ENCODE measurements at places on chromosomes 1 and 21.

DNA sequence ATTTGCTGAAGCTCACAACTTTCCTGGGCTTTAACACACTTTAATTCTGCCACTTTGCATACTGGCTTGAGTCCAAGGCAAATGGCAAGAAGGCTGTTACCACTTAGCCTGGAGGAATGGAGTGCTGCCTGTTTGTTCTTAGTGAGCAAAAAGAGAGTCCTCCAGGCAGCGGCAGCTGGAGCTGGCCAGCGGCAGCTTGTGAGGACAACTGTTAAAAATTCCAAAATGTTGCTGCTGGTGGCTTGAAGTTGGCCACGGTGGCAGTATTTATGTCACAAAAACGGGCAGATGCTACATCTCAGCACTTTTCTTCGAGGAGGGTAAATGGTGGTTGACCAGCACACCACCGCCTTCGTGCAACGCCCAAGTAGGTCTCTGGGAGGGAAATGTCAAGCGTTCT lies 27.3 kb downstream of the STPG1 start:
- DNase-seq, result no peak

GRCh38 chr1:91591175-91591974 lies 90.7 kb downstream of the CDC7 start:
- no peak for DNase-seq

DNA sequence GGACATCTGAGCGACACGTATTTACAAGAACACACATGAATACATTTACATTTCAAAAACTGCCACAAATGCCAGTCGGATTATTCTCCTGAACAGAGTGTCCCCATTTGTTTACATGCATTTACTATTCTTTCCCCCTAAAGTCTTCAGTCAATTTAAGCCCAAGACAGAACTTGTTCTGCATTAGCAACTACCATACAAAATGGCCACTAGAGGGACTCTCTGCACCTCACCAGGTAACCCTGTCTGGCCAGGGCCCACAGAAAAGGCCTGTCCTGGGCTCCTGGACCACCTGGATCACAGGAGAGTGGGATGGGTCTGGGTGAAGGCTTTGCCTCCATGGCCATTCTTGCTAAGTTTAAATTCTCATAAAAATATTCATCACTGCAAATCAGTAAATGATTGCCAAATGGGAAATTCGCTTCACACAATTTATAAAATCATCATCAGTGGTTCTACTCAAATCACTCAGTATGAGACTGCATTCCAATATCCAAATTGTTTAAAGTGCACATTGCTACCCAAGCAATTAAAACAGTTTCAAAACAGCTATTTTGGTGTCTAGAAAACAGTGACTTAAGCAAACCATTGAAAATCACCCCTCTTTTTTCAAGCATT lies 12.5 kb upstream of the GUCA2A start:
- no peak for DNase-seq

DNA sequence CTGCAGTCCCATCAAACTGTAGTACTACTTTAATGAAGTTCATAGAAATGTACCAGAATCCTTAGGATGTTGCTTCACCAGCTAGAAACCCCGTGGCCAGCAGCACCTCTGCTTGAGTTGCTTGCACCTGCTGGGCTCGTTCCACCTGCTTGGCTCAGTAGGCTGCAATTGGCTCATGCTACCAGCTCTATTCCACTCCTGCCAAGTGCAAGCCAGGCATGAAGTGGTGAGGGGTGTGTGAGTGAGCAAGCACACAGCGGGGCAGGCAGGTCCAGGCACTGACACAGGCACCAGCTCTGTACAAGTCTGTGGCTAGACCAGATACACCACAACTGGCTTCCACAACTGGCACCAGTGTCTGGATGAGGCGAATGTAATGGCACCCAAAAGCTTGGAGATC lies 209.9 kb downstream of the AMY1C start:
- DNase-seq, result no peak

DNA sequence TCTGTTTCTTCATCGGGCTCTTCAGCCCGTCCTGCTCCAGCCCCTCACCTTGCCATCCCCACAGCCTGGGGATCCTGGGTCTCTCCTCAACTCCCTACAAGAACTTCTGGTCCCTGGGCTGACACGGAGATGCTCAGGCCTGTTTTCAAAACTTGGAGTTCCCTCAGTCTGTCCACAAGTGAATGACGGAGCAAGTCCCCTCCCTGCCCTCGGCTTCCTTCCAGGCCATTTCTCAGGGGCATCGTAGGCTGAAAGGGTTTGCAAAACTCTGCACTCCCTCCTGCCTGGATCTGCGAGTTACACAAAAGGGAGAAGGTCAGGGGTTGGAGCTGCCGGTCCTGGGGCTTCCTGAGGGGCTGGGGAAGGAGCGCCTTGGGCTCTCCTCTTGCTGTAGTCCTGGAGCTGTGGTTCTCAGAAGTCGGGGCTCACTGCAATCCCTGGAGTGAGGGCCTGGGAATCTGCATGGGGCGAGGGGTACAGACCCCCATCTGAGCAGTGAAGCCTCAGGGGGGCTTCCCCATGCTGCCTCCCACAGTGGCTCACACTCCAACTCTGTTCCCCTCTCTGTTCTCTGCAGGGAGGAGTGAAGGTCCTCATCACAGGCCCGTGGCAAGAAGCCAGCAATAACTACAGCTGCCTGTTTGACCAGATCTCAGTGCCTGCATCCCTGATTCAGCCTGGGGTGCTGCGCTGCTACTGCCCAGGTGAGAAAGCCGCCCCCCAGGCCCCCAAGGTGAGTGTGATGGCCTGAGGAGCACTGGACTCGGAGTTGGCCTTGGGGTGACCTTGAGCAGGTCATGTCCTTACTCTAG lies 100.6 kb upstream of the VAMP3 start:
- no peak for DNase-seq

- DNase-seq, result no peak
Measured at GRCh38 chr1:92752719-92753118, 32.2 kb downstream of the EVI5 start.

DNA sequence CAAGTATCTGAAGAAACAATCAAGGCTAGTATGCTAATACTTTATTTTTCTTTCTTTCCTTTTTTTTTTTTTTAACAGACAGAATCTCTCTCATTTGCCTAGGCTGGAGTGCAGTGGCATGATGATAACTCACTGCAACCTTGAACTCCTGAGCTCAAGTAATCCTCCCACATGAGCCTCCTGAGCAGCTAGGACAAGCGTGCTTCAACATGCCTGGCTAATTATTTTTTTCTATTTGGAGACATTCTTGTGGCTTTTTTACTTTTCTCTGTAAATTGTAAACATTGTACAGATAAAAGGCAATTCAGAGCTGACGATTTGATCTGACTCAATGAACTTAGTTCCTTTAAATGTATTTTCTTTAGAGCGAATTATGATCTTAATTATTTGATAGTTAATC lies 41.4 kb downstream of the CCDC18 start:
- DNase-seq, result no peak

- no peak for DNase-seq
Measured at GRCh38 chr1:232221802-232222499, 408.0 kb downstream of the SIPA1L2 start.

- no peak for DNase-seq
Measured at GRCh38 chr1:159980076-159980475, 26.0 kb upstream of the SLAMF9 start.

DNA sequence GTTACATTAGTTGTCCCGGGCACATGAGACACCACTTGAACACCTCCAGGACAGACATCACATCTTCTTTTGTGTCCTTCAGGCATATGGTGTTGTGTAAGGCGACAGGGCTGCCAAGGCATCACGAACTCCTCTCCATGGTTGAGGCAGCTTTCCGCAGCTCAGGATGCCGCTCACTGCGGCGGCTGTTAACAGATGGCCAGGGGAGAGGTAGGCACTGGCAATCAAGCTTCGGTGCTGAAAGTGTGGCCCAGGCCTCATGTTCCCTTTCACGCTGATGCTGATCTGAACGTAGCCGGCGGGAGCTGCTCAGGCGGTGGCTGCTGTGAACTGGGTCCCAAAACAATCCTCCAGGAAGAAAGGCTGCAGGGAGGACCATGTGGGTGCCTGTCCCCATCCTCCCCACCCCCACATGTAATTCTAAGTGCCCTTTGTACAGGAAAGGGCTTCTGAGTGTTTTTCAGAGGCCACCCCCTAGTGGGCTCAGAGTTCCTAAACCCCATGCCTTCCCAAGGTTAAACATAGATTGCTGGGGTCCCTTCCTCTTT lies 287.1 kb upstream of the AJAP1 start:
- DNase-seq, result no peak

DNA sequence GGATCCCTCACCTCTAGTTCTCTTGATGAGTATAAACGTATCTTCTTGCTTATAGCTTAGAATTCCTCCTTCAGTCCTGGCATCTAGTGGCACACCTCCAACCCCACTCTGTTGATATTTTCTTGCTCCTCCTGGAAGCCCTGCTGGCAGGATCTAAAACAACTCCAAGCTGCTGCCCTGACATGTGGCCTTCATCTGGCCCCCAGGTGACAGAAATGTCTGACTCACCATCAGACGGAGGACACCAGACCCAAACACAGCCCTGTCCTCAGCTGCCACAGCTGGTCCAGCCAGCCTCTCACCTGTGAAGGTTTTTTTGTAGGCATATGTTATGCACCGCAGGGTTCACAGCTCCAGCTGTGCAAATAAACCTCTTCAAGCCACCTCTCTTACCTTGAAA lies 53.4 kb downstream of the KRTAP19-8 start:
- DNase-seq, result no peak

- no peak for DNase-seq
Measured at GRCh38 chr1:29991025-29991424, 732.4 kb downstream of the MATN1 start.

GRCh38 chr1:183472488-183473216 lies at the start of gene SMG7:
Gene SMG7 (plus strand): TSS chr1:183472499. CDS start chr1:183472621, 122 bp downstream.
- DNase-seq, result no peak

DNA sequence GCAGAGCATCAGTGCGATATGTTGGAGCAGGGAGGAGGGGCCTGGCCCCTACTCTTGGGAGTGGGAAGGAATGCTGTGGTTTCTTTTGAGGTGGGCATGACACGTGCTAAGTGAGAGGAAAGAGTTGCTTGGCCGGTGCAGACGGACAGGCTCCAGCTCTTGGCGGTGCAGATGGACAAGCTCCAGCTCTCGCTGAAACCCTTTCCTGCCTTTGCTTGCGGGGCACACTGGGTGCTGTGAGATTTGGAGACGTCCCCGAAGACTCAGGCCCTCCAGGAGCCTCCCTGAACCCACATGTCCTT lies 15.9 kb downstream of the PDXK start:
- no peak for DNase-seq

GRCh38 chr1:203166192-203166940 lies 9.3 kb downstream of the MYBPH start:
- DNase-seq, result no peak

GRCh38 chr1:247370786-247371732 lies 39.4 kb upstream of the ZNF496 start:
- DNase-seq, result no peak

DNA sequence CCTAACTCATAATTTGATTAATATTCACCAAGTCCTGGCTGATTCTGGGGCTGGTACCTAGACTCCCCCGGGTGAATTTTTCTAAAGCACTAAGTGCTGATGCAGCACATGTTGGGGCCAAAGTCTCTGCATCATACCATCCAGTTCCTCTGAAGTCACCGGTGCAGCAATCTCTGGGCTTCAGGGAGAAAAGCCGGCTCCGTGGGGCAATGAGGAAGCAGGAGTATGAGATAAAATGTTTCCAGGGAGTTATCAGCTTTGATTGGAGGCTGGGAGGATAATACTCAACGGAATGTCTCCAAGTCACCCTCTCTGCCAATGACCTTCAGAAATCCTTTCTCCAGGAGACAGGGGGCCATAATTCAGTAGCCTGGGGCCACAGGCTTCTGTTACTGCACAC lies 1.2 kb downstream of the FCAMR start:
- DNase-seq, result no peak
